ENCODE measurements at places on chromosomes 1 and 21.

GRCh38 chr1:58189453-58189852 is 357.1 kb downstream of the OMA1 start:
- no peak overlapping the region for H3K27ac ChIP-seq
- no peaks in the 10 kb centered on the region for H3K27me3 ChIP-seq
- DNase-seq = no peak
- H3K36me3 ChIP-seq = no peaks in the 10 kb centered on the region
- H3K4me3 ChIP-seq = no peak overlapping the region
- no peaks in the 10 kb centered on the region for H3K4me1 ChIP-seq

DNA sequence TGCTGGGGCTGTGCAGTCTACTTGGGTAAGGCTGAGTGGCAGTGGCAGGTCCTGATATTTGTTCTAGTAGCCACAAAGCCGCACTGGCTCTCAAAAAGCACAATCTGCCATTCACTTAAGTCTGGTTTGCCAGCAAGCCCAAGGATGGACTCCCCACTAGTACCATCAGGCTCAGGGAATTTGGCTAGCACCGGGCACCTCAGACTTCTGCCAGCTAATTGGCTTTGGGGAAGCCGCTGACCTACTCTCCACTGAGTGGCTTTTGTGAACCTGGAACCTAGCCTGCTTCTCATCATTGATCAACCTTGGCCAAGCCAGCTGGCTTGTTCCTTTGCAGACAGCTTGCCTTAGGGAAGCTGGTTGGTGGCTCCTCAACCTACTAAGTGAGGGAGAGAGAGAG is 83.1 kb downstream of the ESRRG start:
- no peaks in the 10 kb centered on the region for H3K36me3 ChIP-seq
- H3K4me3 ChIP-seq = no peak overlapping the region
- no peak for DNase-seq
- no peaks in the 10 kb centered on the region for H3K27me3 ChIP-seq
- H3K4me1 ChIP-seq = no peaks in the 10 kb centered on the region

GRCh38 chr1:16088996-16089395 is 15.5 kb upstream of the FAM131C start:
- no peak overlapping the region for H3K4me3 ChIP-seq
- no peak overlapping the region for H3K27ac ChIP-seq
- H3K27me3 ChIP-seq = no peaks in the 10 kb centered on the region
- H3K4me1 ChIP-seq = no peaks in the 10 kb centered on the region

DNA sequence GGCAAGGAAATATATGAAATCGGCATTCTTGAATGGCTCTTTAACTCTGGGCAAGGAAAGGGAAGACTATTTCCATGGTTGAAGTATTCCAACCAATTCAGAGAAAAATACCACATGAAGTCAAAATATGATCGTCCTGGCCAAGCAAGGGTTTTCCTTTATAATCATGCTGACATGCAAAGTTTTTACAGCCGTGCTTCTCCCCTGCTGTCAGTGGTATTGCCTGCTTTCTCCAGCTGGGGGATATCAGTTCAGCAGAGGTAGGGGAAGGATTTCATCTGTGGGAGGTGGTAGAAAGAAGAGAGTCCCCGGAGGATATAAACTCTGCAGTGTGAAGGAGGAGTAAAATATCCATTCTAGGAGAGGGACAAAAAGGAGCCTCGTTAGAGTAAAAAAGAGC is 322.8 kb downstream of the PAPPA2 start:
- H3K4me1 ChIP-seq = no peaks in the 10 kb centered on the region
- no peak overlapping the region for H3K4me3 ChIP-seq
- no peaks in the 10 kb centered on the region for H3K27me3 ChIP-seq
- H3K36me3 ChIP-seq = no peaks in the 10 kb centered on the region
- no peak for DNase-seq

- H3K27me3 ChIP-seq = no peaks in the 10 kb centered on the region
- H3K27ac ChIP-seq = no peak overlapping the region
- no peak overlapping the region for H3K4me3 ChIP-seq
- no peaks in the 10 kb centered on the region for H3K36me3 ChIP-seq
- DNase-seq = no peak
These were observed 168.3 kb upstream of the DUSP10 start for GRCh38 chr1:221910222-221910621.

GRCh38 chr1:74467786-74468377 is 44.5 kb downstream of the LRRC53 start:
- H3K4me3 ChIP-seq = no peak overlapping the region
- H3K36me3 ChIP-seq = no peaks in the 10 kb centered on the region
- no peak overlapping the region for H3K27ac ChIP-seq
- H3K4me1 ChIP-seq = no peaks in the 10 kb centered on the region

DNA sequence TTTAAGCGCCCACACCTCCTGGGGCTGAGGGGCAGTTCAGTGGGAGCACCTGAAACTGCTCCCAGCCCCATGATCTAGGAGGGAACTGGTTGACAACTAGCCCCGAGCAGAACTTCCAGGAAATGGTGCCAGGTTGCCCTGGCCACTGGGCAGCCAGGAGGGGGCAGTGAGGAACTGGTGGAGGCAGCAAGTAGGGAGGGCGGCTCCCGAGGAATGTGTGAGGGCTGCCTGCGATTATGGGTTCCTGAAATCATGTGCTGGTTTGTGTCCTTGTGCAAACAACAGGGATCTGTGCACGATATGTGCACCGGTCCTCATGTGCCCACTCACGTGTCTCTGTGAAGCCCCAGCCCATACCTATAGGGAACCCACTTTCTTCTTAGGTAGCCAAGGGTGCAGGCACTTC is 9.9 kb downstream of the GPR3 start:
- DNase-seq = no peak
- H3K27me3 ChIP-seq = no peaks in the 10 kb centered on the region
- no peak overlapping the region for H3K4me3 ChIP-seq
- peak overlapping the region; percentile 48 for H3K27ac ChIP-seq
- no peaks in the 10 kb centered on the region for H3K4me1 ChIP-seq

DNA sequence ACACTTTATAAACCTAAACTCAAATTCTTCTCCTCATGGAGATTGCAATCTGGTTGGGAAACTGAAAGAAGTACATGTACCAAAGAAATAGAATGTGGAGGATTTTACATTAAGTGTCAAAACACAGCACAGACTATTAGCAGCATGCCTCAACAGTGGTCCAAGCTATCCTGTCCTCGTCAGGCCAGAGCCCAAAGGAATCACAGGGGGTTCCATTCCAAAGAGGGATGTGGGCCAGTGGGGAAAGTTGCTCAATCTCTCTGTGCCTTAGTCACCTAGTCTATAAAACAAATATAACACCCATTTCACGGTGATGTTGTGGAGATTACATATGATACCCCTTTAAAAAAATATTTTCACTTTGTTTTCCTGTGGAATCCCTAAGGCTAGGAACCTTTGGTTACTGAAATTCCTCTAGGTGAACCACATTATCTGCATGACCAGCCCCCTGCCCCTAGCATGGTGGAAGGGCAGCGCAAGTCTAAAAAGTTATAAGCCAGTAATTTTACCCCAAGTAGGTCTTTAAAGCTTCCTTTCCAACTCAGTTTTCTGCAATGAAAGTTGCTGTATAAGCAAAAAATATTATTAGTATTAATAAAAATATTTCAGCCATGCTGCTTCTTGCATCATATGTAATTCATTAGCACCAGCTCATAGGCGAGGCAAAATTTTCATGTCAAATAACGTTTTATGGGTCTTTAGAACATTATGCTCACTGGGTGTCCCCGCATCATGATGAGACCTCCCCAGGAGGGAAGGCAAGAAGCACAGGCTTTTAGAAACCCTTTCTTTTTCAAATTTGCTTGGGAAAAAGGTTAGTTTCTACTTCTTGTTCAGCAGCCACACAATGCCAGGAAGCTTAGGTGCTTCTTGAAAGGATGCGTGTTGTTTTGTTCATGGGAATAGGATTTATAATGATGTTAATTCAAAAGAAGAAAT is 548.8 kb upstream of the PKN2 start:
- H3K27me3 ChIP-seq = no peaks in the 10 kb centered on the region
- no peak overlapping the region for H3K27ac ChIP-seq
- H3K36me3 ChIP-seq = no peaks in the 10 kb centered on the region
- no peak overlapping the region for H3K4me3 ChIP-seq

DNA sequence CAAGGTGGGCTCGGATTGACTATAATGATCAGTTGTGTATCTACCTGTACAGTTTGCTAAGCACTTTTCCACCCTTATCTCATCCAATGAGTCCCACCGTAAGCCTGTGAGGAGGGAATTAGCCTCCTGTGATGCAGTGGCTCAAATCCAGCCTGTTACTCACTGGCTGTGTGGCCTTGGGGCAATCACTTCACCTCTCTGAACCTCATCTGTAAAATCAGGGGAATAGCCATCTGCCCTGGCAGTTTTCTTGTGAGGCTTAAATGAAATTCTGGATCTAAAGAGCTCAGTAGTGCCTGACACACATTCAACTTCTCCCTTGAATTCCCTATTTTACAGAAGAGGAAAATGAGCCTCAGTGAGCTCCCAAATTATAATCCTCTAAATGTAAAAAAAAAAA is 7.4 kb upstream of the EXTL1 start:
- no peak for DNase-seq
- H3K27me3 ChIP-seq = no peaks in the 10 kb centered on the region
- H3K4me1 ChIP-seq = no peaks in the 10 kb centered on the region

DNA sequence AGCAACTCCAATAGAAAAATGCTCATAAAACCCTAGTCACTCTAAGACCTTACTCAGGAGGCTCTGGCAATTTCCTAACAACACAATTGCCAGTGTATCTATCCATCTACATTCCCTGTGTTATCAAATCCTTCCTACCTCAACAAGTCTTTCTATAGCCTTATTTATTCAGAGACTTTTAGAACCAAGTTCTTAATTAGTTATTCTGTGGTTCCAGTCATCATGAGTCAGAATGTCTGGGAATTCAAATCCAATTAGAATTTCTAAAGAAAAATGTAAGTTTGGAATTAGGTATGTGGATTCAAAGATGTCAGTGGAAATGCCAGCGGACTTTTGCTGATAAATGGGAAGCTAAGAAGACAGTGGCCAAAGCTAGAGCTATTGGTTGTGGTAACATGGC is 302.6 kb upstream of the C1orf87 start:
- no peaks in the 10 kb centered on the region for H3K27me3 ChIP-seq
- no peak overlapping the region for H3K4me3 ChIP-seq
- no peaks in the 10 kb centered on the region for H3K4me1 ChIP-seq
- no peaks in the 10 kb centered on the region for H3K36me3 ChIP-seq
- H3K27ac ChIP-seq = no peak overlapping the region

GRCh38 chr1:232863544-232864275 is 58.5 kb downstream of the MAP10 start:
- H3K27me3 ChIP-seq = no peaks in the 10 kb centered on the region
- DNase-seq = no peak
- no peak overlapping the region for H3K27ac ChIP-seq
- no peaks in the 10 kb centered on the region for H3K36me3 ChIP-seq
- no peaks in the 10 kb centered on the region for H3K4me1 ChIP-seq

DNA sequence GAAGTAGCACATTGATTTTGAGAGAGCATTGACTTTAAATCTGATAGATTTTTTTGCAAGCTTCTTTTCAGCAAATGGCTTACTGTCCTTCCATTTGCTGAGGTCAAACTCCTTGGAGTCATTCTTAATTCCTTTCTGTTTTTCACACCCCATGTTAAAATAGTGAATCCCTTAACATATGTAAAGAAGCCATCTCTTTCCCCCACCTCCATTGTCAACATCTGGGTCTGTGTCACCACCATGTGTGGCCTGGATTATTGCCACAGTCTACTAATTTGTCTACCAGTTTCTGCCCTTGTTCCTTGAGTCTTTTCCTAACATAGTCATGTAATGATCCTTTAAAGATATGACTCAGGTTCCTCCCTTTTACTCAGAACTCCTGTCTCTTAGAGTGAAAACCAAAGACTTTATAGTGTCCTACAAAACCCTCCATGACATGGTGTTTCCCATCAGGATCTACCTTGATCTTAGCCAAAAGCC is 104.7 kb downstream of the ST6GALNAC3 start:
- no peaks in the 10 kb centered on the region for H3K27me3 ChIP-seq
- no peak overlapping the region for H3K4me3 ChIP-seq
- no peaks in the 10 kb centered on the region for H3K4me1 ChIP-seq
- no peak overlapping the region for H3K27ac ChIP-seq

- no peaks in the 10 kb centered on the region for H3K4me1 ChIP-seq
- no peak for DNase-seq
- H3K27me3 ChIP-seq = no peaks in the 10 kb centered on the region
- H3K4me3 ChIP-seq = no peak overlapping the region
These were observed 39.9 kb downstream of the ENAH start for GRCh38 chr1:225613006-225613405.

DNA sequence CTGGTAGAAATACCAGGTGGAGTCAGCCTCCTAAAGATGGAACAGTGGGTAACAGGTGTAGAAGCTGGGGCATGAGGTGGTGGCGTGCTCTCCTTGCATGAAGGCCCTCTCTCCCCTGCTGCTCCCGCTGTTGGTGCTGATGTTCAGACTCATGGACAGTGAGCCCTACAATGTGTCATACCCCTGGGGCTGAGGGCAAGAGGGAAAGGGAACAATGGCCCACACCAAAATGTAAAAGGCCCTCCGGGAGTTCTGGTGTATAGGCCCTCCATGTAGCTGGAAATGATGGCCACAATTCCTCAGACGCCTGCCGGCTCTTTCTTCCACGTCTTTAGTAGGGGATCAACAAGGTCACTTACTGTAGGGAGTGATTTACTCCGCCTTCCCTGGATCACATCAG is 194.9 kb downstream of the DYRK1A start:
- DNase-seq = no peak
- H3K4me3 ChIP-seq = no peak overlapping the region
- H3K4me1 ChIP-seq = peaks cover 17% of the 10 kb centered on the region
- H3K27ac ChIP-seq = no peak overlapping the region

- H3K36me3 ChIP-seq = no peaks in the 10 kb centered on the region
- no peak for DNase-seq
- H3K27ac ChIP-seq = no peak overlapping the region
- H3K4me3 ChIP-seq = no peak overlapping the region
- no peaks in the 10 kb centered on the region for H3K4me1 ChIP-seq
These were observed 208.4 kb upstream of the PTBP2 start for GRCh38 chr1:96513136-96513535.

GRCh38 chr1:89659322-89660081 is 26.6 kb downstream of the LRRC8C start:
- H3K27me3 ChIP-seq = no peaks in the 10 kb centered on the region
- peak overlapping the region; percentile 22 for H3K27ac ChIP-seq
- no peak overlapping the region for H3K4me3 ChIP-seq
- H3K4me1 ChIP-seq = peaks cover 78% of the 10 kb centered on the region
- DNase-seq = no peak

- H3K4me1 ChIP-seq = no peaks in the 10 kb centered on the region
- H3K27me3 ChIP-seq = no peaks in the 10 kb centered on the region
- no peak overlapping the region for H3K4me3 ChIP-seq
- no peak overlapping the region for H3K27ac ChIP-seq
These were observed 611.4 kb upstream of the USP24 start for GRCh38 chr1:55826381-55827080.

GRCh38 chr1:51235673-51236530 is at the start of gene RNF11:
Gene RNF11, plus strand, starts transcription at chr1:51236273. Its CDS starts 484 bp downstream, at chr1:51236757.
- no peaks in the 10 kb centered on the region for H3K36me3 ChIP-seq
- peak within 1 kb of the TSS; percentile 68 for H3K4me3 ChIP-seq
- H3K27ac ChIP-seq = peak within 1 kb of the TSS; percentile 90
- no peaks in the 10 kb centered on the region for H3K27me3 ChIP-seq
- peak; percentile 89 for DNase-seq
- peaks cover 34% of the 10 kb centered on the region for H3K4me1 ChIP-seq

GRCh38 chr1:35264871-35265270 is 3.6 kb upstream of the ZMYM4 start:
- H3K4me1 ChIP-seq = peaks cover 5% of the 10 kb centered on the region
- no peak overlapping the region for H3K4me3 ChIP-seq
- H3K27ac ChIP-seq = no peak overlapping the region
- H3K27me3 ChIP-seq = no peaks in the 10 kb centered on the region
- DNase-seq = no peak
- H3K36me3 ChIP-seq = no peaks in the 10 kb centered on the region

GRCh38 chr1:86846164-86846647 is 67.7 kb downstream of the SELENOF start:
- no peaks in the 10 kb centered on the region for H3K27me3 ChIP-seq
- H3K4me1 ChIP-seq = no peaks in the 10 kb centered on the region
- H3K4me3 ChIP-seq = no peak overlapping the region
- no peaks in the 10 kb centered on the region for H3K36me3 ChIP-seq

Data from naive thymus-derived CD4-positive, alpha-beta T cell (primary cell).